RPMI7951 (cell line): ENCODE measurements at places on chromosomes 3 and 15. TPM values are rescaled to one million over a fixed set of nuclear protein-coding genes. Genes with fewer than 3 reads are reported as not detected.

GXYLT2 gene
- 64.6 and 66.1 TPM in 2 replicates for total RNA-seq

GRCh38 chr3:171365489-171365888 lies 94.7 kb downstream of the TNIK start:
- DNase-seq: no peak

DNA sequence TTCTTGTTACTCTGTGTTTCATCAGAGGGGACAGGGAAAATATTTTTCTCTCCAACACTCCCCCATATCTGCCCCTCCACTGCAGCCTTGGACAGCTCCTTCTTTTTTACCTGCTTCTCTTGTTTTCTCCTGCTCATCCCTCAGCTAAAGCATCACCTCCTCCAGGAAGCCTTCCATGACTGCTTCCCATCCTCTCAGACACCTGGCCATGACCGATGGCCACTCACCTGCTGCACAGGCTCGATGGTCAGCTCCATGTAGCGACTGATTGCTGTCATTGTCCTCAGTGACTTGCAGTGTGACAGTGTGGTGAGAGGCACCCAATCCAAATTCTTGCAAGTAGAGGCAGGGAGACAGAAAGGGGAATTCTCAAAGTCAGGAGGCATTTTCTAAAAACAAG lies 22.5 kb downstream of the TMEM44 start:
- DNase-seq: no peak

GRCh38 chr3:170322566-170323269 lies 34.8 kb upstream of the SKIL start:
- no peak for DNase-seq

MBNL1 gene
- 249 and 318 TPM in 2 replicates for total RNA-seq

TJP1 gene
- total RNA-seq: 28.1 and 31.6 TPM in 2 replicates

OR4M2 gene
- total RNA-seq: not detected in 2 replicates

- peak; percentile 90 for DNase-seq
Measured at GRCh38 chr3:125072301-125072700, 16.5 kb upstream of the HEG1 start.

AGBL1 gene
- total RNA-seq: not detected in 2 replicates

CHRM5 gene
- total RNA-seq: not detected in 2 replicates

GRCh38 chr3:178966299-178967176 lies 105.1 kb downstream of the ZMAT3 start:
- DNase-seq: peak; percentile 49

- DNase-seq: peak; percentile 73
Measured at GRCh38 chr15:59315914-59316451, 56.7 kb downstream of the MYO1E start.

ZPLD1 gene
- 0.20 TPM in 1 of 2 replicates, not detected in the other for total RNA-seq

DNA sequence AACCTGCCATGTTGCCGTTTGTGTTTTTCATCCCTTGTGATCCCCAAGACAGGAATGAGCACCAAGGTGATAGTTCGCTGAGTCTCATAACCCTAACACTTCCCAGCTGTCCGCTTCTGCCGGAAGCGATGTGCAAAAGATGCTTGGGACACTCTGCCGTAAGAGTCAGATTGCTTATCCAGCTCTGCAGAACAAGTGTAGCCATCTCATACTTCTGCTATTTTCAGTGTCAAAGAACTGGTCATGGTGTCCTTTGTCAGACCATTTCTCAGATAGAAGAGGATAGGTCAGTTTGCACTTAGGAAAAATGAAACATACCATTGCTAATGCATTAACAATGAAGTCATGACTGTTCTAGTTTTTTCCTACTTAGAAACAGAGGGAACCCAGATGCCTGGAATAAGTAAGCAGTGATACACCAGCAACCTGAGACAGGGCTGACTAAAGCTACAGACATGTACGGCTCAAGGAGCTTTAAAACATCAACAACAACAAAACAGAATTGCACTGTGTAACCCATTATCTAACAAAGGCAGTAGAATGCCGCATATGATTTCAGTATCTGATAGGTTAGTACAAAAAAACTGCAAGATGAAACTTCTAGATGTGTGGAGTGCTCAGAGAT lies 134.0 kb upstream of the IL12A start:
- peak; percentile 85 for DNase-seq

PLA2G4D gene
- not detected in 2 replicates for total RNA-seq

GRCh38 chr15:75594276-75594675 lies 15.2 kb upstream of the PTPN9 start:
- no peak for DNase-seq

SLC28A1 gene
- total RNA-seq: not detected in 2 replicates

BCL2A1 gene
- 3.0 and 5.2 TPM in 2 replicates for total RNA-seq

- DNase-seq: no peak
Measured at GRCh38 chr15:101045835-101046691, 126.9 kb downstream of the LRRK1 start.

CISH gene
- total RNA-seq: 1.1 and 1.8 TPM in 2 replicates

DNA sequence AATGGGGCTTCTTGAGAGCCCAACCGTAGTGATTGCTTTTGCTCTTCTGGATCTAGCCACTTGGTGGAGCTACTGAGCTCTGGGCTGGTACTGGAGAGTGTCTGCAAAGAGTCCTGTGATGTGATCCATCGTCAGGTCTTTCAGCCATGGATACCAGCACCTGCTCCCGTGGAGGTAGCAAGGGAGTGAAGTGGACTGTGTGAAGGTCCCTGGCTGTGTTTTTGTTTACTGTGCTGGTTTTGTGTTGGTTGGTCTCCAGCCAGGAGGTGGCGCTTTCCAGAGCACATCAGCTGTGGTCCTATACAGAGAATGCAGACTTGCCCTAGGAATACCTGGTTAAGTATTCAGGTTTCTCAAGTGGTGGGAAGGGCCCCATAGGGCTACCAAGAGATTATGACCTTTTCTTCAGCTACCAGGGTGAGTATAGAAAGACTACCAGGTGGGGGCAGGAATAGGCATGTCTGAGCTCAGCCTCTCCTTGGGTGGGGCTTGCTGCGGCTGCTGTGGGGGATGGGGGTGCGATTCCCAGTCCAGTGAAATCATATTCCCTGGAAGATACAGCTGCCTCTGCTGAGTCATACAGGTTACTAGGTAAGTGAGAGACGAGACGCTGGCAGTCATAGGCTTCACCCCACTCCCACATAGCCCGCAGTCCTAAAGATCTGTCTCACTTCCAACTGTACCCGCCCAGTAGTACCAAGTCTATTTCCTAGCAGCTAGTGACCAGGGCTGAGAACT lies 733.7 kb downstream of the ZNF385D start:
- no peak for DNase-seq

DNA sequence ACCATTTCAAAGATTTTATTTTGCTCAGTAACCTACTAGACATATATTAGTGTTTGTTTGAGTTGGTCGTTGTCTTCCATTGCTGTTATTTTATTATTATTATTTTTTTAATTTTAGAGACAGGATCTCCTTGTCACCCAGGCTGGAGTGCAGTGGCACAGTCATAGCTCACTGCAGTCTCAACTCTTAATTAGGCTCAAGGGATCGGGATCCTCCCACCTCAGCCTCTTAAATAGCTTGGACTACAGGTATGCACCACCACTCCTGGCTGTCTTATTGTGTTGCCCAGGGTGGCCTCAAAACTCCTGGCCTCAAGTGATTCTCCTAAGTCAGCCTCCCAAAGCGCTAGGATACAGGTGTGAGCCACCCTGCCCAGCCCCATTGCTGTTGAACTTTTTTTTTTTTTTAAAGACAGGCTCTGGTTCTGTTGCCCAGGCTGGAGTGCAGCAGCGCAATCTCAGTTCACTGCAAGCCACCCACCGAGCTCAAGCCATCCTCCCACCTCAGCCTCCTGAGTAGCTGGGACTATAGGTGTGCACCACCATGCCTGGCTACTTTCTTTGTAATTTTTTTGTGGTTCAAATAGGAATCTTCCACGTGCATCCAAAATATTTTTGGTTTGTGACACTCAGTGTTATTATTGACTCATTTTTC lies 18.2 kb downstream of the SETD5 start:
- no peak for DNase-seq

DNA sequence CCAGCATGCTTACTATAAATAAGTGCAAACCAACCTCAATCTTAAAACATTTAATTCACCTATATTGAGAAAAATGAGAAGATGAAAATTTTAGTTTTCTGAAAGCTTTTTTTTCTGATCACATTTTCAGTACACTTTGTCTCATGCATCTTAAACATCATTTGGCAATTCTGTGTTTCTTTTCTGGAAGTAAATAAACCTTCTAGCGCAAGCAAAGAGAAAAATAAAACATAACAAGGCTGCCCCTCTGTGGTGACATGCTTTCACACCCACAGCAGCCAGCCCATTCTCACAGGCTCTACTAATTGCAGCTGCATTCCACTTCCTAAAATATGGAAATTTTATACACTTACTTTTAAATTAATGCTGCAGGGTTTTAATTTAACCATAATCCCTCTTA lies 90.1 kb downstream of the NEK10 start:
- peak; percentile 14 for DNase-seq

GRCh38 chr3:46500656-46501635 lies 3.2 kb downstream of the RTP3 start:
- DNase-seq: peak; percentile 79

CA12 gene
- total RNA-seq: 23.3 and 30.2 TPM in 2 replicates

FOXB1 gene
- total RNA-seq: not detected in 2 replicates

IL5RA gene
- not detected in 2 replicates for total RNA-seq

DNA sequence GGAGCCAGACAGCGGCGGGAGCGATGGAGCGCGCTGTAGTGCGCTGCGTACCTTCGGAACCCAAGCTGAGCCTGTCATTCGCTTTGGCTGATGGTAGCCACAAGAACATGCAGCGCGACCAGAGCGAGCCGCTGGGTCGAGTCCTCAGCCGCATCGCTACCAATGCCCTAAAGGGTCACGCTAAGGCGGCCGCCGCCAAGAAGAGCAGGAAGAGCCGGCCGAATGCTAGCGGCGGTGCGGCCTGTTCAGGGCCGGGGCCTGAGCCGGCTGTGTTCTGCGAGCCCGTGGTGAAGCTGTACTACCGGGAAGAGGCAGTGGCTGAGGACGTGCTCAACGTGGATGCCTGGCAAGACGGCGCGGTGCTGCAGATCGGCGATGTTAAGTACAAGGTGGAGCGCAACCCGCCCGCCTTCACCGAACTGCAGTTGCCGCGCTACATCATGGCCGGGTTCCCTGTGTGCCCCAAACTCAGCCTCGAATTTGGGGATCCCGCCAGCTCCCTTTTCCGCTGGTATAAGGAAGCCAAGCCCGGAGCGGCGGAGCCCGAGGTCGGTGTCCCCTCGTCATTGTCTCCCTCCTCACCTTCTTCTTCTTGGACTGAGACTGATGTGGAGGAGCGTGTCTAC lies 498 bp downstream of the PDE12 start:
- peak; percentile 37 for DNase-seq

DNA sequence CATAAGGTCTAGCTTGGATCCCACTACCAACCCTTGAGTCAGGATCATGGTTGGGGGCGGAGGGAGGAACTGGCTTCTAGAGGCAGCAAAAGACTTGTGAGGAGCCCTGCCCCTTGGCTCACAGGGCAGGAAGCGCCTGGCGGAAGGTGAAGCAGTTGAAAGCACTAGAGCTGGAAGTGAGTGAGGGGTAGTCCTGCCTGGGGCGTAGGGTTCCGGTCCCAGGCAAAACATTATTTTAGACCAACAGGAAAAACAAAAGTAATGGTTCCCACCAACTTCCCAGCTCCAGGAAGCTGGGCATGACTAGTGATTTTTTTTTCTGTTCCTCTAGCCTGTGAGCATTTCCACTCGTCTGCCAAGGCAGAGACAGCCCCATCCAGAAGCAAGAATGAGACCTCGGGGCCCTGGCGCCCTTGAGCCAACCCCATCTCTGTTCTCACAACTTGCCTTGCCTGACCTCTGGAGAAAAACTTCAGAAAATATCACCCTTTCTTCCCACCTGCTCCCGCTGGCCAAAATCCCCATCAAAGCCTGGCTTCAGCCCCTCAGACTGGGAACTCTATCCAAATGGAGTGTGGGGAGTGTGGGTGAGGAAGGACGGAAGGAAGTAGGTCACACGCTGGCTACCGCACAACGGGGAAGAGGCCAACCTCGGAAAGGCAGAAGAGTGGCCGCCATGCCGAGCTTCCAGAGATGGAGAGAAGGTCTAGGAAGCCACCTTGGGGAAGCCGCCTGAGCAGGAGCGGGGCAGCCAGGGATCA lies 57.5 kb downstream of the RBPMS2 start:
- no peak for DNase-seq

DNA sequence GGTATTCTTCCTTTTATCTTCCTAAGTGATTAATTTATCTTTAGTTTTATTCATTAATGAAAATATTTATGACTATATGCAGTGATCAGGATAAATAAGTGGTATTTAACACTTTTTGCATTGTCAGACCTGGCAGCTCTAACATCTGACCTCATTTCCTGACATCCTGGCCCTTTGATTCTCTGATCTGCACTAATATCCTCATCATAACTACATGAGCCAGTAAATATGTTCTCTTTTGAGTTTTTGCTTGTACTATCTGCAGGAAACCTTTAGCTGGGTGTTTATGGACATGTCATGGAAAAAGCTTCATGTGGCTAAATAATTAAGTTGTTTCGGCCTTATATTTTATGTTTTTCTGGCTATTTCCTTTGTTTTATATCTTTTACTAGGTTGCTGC lies 10.5 kb downstream of the NKTR start:
- no peak for DNase-seq

DNA sequence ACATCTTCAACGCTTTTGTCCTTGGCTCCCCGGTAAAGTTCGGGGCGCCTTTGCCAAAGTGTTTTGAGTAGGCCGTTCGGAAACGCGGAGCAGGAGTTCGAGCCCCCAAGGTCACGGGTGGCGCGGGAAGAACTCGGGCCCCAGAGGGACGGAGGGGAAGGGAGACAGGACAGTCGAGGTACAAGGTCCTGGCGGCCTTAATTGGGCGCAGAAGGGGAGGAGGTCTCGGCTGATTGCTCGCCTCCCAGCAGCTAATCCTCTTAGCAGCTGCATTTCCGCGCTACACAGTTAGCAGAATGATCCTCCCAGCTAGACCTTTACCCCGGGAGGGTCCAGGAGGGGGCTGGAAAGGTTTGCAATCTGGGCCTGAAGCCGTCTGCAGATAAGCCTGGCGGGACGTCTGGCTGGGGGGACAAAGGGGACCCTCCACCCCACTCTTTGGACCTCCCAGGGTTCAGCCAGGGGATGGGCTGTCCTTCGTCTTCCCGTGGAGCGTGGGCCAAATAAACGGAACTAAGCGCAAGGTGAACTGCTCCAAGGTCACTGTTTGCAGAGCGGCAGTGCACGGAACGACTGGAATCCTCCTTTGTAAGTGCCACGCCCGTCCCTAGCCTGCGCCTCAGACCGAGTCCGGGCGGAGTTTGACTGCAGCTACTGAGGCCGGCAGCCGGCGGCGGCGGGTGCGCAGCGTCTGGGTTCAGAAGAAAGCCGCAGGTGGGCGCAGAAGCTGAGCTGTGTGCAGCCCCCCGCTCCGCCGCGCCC lies 7.2 kb downstream of the EOMES start:
- DNase-seq: no peak
